ENCODE measurements at places on chromosomes 16 and 17. TPM values are rescaled to one million over a fixed set of nuclear protein-coding genes. Genes with fewer than 3 reads are reported as not detected.

Gene PDILT
- total RNA-seq = not detected

Gene SLC26A11
- total RNA-seq = 25.2 TPM

Gene PARD6A
- 1.3 TPM for total RNA-seq

Gene HBM
- total RNA-seq = not detected

Gene KIAA0513
- total RNA-seq = 3.6 TPM

Gene FAHD1
- total RNA-seq = 27.9 TPM

Gene CMTM2
- total RNA-seq = not detected

Gene KRTAP3-2
- total RNA-seq = not detected

Gene CDRT15
- total RNA-seq = not detected

Gene GRB7
- total RNA-seq = not detected

Gene KRT25
- not detected for total RNA-seq

Gene CLEC18A
- 0.46 TPM for total RNA-seq

Gene TSNAXIP1
- total RNA-seq = 0.95 TPM

Gene GNGT2
- total RNA-seq = 3.7 TPM

Gene KIF18B
- 50.3 TPM for total RNA-seq

Gene TEKT5
- total RNA-seq = not detected
